ENCODE measurements at places on chromosomes 1 and 21.
A peak's percentile ranks its signal among the peaks of the same experiment; 100 is the strongest.

DNA sequence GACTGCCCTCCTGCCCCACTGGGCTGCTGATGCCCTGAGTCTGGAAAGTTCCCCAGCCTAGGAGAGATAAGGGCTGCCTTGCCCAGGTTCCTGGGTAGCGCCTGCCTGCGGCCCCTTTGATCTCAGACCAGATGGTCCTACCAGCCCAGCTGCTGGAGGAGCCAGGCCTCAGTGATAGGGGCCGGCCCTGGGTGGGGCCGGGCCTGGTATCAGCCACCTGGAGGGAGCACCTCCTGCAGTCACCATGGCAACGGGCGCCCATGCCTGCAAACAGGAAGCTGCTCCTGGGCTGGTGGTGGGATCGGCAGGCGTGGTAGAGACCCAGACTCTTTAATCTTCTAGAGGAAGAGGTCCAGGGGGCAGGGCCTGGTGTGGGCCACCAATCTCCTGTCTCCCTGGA lies 119.7 kb upstream of the WNT4 start:
- DNase-seq = no peak

DNA sequence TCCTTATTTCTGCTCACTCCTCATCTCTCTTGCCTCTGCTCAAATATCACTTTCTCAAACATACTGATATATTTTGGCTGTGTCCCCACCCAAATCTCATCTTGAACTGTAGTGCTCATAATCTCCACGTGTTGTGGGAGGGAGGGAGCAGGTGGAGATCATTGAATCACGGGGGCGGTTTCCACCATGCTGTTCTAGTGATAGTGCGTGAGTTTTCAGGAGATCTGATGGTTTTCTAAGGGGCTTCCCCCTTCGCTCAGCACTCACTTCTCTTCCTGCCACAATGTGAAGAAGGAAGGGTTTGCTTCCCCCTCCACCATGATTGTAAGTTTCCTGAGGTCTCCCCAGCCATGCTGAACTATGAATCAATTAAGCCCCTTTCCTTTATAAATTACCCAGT lies 26.6 kb downstream of the ZBTB8OS start:
- no peak for DNase-seq

GRCh38 chr1:50105433-50105832 lies 3.3 kb upstream of the ELAVL4 start:
- no peak for DNase-seq

DNA sequence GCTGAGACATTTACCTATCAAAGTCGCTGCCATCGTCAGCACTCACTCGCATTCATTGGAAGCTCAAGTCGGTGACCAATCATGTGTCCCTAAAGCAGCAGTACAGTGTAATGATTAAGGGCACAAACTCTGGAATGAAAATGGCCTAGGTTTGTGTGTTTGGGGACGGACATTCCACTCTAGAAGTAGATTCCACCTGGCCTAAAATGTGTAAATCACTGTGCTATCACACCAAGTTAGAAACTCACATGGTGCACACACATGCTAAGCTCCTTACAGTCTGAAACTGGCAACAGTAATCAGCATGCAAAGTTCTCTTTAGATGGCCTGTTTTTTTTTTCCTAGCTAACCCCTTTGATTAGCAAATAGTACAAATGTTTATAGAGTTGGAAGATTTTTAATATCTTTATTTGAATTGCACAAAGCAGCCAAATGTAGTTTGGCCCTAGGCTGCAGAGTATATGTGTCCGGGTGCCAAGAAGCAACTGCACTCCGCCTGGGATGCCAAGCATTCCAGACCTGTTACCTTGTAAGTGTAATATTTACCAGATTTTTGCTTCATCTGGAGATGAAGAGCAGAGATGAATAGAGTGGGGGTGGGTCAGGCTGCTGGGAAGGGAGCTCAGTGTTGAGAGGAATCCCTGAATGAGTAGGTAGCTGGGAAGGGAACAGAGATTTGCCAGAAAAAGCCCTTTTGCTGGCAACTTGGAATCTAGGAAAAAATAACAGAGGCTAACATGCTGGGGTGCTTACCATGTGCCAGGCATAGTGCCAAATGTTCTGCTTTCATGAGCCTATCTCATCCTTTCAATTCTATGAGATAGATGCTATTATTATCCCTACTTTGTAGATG lies 35.2 kb downstream of the TGFB2 start:
- peak; percentile 82 for DNase-seq

GRCh38 chr1:226682871-226683814 lies 55.9 kb downstream of the ITPKB start:
- no peak for DNase-seq
